Stimulated activated CD8-positive, alpha-beta memory T cell treated with anti-CD3 and anti-CD28 coated beads, Interleukin-15, amount 100 ng/mL, for 1 hour (primary cell): ENCODE measurements at places on chromosomes 12 and 14.

DNA sequence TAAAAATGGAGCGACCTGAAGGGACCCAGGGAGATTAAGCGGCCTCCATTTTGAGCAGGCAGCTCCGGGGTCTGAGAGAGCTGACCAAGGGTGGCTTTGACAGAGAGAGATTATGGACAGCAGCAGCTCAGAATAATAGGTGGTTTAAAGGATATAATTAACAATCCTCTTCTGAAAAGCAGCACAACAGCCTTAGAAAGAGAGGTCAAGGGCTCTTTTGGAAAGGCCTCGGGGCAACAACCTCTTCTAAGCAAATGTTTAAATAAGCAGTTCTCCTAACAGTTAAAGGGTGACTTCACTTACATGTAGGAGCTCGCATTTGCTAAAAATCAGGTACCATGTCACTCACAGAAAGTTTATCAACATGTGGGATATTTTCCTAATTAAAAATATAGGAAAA lies 87.2 kb upstream of the FRMD6 start:
- no peak for DNase-seq

DNA sequence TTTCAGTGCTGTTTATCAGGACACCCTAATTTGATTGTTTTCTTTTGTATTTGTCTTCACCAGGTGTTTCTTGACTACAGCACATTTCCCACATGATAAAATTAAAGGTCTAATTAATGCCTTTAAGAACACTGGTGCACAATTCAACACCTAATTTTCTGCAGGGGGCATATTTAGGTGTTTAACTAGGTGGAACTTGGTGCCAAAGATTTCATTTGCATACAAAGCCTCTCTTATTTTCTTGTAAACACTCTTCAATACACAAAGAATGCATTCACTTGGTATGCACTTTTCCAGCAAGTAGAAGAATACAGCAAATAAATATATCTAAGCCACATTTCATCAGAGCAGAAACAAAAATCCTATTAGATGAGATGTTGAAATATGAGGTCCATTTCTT lies 646.2 kb upstream of the FOXG1 start:
- no peak for DNase-seq

GRCh38 chr12:99649551-99649950 lies 2.0 kb downstream of the GARIN6 start:
- no peak for DNase-seq

DNA sequence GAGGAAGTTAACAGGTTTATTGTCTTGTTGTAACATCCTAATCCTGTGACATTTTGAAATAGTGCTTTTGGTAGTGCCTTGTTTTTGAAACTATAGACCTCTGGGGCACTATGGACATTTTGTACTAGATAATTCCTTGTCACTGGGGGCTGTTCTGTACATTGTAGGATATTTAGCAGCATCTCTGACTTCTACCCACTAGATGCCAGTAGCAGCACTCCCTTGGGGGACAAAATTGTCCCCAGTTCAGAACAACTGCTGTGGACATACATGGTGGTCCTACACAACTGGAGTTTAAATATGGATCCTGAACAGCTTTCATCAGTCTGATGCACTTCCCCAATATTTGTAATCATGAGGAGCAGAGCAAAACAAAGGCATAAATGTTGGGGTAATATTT lies 264.7 kb downstream of the RAD51B start:
- no peak for DNase-seq

DNA sequence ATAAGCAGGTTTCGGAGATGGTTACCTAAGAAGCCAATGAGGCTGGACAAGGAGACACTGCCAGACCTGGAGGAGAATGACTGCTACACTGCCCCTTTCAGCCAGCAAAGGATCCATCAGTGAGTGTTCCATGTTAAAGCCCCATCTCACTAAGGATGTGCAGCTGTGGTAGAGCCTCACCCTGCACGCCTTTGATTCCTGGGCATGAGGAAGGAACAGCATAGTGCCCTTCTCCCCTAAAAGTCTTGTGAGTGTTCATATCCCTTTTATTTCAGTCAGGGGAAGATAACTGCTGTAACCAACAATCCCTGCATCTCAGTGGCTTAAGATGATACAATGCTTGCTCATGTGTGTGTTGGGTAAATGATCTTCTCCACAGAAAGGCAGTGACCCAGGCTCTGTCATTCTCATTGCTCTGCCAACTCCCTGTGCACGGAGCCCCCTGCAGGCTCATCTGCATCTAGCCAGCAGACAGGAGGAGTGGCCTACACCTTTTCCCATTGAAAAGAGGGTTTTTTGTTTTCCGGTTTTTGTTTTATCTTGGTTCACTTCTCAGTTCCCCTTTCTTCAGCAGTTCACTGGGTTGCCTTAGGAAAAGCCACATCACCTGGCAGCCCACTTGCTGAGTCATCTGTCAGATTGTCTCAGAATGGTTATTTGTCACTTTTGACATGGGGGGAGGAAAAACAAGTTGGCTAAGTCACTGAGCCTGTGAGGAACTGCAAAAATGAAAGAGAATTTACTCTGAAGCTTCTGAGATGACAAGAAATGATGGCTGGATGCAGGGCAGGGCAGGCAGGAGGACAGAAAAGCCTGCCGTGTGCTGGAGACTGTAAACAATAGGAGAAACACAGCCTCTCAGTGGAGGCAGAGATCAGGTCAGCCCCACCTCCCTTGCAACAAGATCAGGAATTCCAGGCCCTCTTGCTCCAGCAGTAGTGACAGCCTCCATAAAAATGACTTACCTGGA lies 193.3 kb downstream of the ANO4 start:
- DNase-seq, result no peak

GRCh38 chr12:130787445-130788410 lies 51.3 kb downstream of the STX2 start:
- DNase-seq, result no peak

DNA sequence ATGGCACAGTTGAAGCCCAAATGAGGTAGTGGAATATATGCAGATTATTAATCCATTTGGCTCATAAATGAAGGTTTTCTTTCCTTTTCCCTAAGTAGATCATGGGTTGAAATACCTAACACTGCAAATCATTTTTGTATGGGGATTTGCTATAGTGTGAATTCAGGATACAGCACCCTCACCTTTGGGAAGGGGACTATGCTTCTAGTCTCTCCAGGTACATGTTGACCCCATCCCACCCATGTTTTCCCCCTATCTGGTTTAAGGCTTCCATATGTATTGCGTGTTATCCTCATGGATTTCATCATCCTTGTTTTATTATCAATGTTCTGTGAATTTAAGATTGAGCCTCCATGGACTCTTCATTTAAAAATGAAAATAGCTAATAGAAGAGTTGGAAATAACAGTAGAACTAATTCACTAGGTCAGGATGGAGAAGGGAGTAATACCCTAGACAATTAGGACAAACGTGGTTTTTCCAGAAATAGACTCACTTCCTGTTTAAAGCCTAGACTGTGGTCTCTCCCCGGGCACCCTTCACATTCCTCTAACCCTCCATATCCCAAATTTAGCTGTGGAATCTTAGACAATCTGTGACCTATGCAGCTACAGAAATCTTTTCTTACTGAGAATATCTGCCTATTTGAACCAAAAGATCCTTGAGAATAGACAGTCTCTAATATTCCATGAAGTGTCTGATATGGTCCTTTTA lies 56.5 kb downstream of the DAD1 start:
- DNase-seq, result no peak

DNA sequence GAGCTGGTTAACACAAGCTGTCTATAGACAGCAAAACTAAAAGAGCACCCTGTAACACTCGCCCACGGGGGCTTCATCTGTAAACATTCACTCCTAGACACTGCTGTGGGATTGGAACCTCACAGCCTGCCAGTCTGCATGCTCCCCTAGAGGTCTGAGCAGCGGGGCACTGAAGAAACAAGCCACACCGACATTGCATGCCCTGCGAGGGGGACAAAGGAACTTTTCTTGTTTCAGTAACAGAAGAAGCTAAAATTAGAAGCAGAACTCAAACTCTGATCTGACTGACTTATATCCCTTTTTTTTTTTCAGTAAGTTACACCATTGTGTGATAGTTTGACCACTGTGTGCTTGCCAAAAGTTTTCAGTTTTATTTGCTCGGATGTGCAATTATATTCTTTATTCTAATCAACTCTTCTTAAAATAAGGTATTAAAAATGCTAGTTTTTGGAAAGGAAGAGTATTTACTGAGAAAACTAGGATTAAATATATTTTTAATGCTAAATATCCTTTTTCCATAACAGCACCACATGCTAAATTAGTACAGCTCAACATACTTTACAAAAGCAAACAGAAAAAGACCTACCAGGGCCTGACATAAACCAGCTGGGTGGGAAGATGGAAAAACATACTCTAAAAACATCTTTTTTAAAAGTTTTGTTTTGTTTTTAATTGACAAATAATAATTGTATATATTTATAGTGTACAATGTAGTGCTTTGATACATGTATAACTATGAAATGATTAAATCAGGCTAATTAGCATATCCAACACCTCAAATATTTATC lies 100.2 kb downstream of the EPS8 start:
- no peak for DNase-seq

DNA sequence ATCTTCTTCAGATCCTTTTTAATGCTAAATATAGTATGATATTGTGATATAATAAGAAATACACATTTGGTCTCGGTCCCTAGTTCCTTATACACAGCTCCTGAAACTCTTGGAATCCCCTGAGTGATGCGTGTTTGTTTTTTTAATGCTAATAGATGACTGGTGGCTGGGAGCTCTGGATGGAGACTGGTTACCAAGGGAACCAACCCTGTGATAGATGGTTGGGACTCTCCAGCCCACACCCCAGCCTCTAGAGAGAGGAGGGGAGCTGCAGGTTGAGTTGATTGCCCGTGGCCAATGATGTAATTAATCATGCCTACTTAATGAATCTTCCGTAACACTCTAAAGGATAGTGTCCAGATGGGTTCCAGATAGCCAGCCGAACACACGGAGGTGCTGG lies 140.6 kb downstream of the FBXL14 start:
- no peak for DNase-seq

GRCh38 chr14:103904493-103905107 lies 23.7 kb upstream of the TDRD9 start:
- DNase-seq, result no peak

GRCh38 chr12:51020448-51021182 lies 5.6 kb downstream of the SLC11A2 start:
- DNase-seq, result no peak

- no peak for DNase-seq
These were observed 84.4 kb downstream of the PPP2R5C start for GRCh38 chr14:101845896-101846295.

- DNase-seq, result no peak
These were observed 249.0 kb downstream of the DPF3 start for GRCh38 chr14:72644758-72645489.
